C1 segment of cervical spinal cord (tissue), 14 donors: ENCODE measurements at places on chromosomes 12 and 14.

GRCh38 chr12:94169966-94170689 is 21.8 kb downstream of the PLXNC1 start:
- no peak for DNase-seq

- DNase-seq, result no peak
Measured at GRCh38 chr12:65997056-65997455, 133.5 kb downstream of the LLPH start.

GRCh38 chr12:101343893-101344292 is 63.7 kb downstream of the ARL1 start:
- no peak for DNase-seq

DNA sequence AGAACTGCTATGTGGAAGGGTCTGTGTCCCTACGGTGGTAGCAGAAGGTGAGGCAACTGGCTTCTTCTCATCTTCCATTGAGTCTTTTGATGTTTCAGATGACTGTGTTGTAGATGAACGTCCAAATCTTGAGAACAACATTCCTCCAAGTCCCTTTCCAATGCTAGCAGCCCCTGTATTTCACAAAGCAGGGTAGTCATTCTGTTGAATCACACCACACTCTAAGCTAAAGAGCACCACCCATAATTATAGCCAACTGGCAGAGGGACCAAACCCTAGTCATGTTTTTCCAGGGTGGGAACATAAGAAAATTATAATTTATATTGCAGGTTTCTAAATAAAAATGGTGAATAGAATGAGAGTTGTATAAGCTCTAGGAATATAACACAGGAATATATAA is 98.7 kb downstream of the DDHD1 start:
- DNase-seq, result no peak

- no peak for DNase-seq
Measured at GRCh38 chr12:99901181-99901580, 83.6 kb downstream of the ANKS1B start.

DNA sequence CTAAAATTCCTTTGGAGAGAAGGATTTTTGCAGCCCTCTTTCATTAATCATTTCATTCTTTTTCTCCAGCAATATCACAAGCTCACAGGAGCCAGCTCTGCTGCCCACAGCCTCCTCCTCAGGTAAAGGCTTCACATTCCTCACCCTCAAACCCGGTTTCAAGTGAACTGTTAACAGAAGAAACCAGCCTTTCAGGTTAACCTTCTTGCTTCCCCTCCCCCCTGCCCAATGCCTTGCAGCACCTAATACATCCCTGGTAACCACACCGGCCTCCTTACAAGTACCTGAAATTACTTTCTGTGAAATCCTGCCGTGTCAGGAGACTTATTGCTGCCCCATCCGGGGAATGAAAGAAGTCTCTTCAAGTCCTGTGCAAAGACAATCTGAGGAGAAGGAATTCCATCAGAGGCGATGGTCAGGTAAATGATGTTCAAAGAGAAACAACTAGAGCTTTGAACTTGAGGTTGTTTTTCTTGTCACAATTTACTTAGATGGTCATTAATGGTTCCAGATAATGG is 111.2 kb downstream of the MYRFL start:
- DNase-seq, result no peak

GRCh38 chr12:26058818-26059217 is 66.0 kb downstream of the BHLHE41 start:
- DNase-seq, result no peak

- no peak for DNase-seq
Measured at GRCh38 chr14:71238835-71239234, 331.6 kb downstream of the PCNX1 start.

- no peak for DNase-seq
Measured at GRCh38 chr12:82638324-82638723, 48.4 kb upstream of the TMTC2 start.

- DNase-seq, result no peak
Measured at GRCh38 chr14:88668448-88669116, 105.7 kb downstream of the ZC3H14 start.

DNA sequence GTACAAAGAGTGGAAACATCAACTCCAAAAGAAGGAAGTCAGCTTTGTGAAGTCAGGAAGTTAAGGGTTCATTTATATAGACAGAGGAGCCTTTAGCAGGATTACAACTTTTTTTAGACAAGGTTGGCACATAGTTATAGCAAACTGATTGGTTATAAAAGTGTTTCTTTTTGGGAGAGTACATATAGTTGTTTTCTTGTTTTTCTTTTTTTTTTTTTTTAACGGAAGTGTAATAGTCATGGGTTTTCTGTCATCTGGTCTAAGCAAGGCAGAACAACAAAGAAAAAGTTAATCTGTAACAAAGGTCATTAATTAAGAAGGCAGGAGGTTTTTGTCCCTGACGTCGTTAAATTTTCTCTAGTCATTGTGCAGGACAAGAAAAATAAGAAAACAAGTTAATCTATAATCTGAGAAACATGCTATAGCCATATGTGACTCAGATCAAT is 13.0 kb upstream of the MFAP5 start:
- no peak for DNase-seq

GRCh38 chr12:14207905-14208551 is 157.5 kb upstream of the ATF7IP start:
- DNase-seq, result no peak

GRCh38 chr12:2583091-2583497 is 211.7 kb upstream of the FKBP4 start:
- no peak for DNase-seq

- DNase-seq, result no peak
Measured at GRCh38 chr12:1881301-1881700, 37.2 kb downstream of the CACNA2D4 start.

DNA sequence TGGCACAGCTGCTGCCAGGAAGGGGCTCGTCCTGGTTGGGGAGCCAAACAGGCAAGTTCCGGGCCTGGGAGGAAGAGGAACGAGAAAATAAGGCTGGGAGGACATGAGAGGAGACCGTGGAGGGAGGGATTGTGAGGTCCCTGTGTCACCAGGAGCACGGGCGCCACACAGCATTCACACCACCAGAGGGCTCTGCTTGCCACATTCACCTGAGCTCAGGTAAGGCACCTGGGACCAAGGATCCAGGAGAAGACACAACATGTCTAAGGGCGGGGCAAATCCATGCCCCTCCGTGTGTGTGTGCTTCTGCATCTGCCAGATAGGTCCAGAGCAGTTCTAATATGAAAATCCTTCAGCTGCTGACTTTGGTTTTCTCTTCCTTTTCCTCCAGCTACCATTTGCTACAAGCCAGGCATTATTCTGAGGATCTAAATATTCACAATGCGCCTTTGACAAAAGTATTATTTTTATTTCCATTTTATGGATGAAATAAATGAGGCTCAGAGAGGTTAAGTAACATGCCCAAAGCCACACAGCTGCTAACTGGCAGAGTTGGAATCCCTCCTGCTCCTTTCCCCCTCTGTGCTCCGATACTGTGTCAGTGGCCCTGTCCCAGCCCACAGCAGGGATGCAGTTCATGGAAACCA is 14.6 kb downstream of the RAPGEF3 start:
- no peak for DNase-seq

- DNase-seq, result no peak
Measured at GRCh38 chr12:95709152-95709551, 81.4 kb downstream of the NTN4 start.
